ENCODE measurements at places on chromosomes 5 and 9.

GRCh38 chr9:77464661-77465060 is 183.5 kb downstream of the GNA14 start:
- DNase-seq, result no peak

GRCh38 chr9:133852431-133852830 is 114.3 kb upstream of the SARDH start:
- no peak for DNase-seq

GRCh38 chr9:126452106-126452505 is 125.5 kb downstream of the MVB12B start:
- DNase-seq, result no peak

DNA sequence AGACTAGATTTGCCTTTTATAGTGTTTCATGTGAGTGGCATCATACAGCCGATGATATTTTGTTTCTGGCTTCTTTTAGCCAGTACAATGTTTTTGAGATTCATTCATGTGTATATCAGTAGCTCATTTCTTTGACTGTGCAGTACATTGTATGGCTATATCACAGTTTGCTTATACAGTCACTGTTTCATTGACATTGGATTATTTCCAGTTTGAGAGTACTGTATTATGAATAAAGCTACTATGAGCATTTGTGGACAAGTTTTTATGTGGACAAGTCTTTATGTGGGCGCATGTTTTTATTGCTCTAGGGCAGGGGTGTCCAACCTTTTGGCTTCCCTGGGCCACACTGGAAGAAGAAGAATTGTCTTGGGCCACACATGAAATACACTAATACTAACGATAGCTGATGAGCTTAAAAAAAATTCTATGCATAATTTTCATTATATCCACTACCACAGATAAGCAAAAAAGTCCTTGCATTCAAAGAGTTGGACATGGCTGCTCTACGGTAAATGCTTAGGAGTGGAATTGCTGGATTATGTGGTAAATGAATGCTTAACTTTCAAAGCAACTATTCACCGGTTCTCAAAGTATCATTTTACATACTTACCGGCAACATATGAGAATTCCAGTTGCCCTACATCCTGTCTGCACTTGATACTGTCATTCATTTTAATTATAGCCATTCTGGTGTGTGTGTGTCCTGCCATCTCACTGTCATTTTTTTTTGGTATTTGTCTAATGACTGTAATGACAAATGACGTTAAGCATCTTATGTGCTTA is 177.8 kb downstream of the RGS3 start:
- no peak for DNase-seq

GRCh38 chr5:68251386-68251785 is 35.8 kb downstream of the PIK3R1 start:
- DNase-seq, result peak; percentile 65

GRCh38 chr5:114634967-114635901 is 273.4 kb downstream of the KCNN2 start:
- no peak for DNase-seq

DNA sequence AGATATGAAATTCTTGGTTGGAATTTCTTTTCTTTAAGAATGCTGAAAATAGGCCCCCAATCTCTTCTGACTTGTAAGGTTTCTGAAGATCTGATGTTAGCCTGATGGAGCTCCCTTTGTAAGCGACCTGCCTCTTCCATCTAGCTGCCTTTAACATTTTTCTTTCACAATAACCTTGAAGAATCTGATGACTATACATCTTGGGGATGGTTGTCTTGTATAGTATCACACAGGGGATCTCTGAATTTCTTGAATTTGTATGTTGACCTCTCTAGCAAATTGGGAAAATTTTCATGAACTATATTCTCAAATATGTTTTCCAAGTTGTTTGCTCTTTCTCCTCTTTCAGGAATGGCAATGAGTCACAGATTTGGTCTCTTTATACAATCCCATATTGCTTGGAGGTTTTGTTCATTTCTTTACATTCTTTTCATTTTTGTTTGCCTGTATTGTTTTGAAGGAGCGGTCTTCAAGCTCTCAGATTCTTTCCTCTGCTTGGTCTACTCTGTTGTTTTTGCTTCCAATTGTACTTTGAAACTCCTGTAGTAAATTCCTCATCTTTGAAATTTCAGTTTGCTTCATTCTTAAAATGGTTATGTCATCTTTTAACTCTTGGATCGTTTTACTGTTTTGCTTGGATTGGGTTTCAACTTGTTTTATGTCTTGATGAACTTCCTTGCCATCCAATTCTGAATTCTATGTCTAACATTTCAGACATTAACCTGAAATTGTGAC is 245.2 kb upstream of the TARS1 start:
- no peak for DNase-seq

DNA sequence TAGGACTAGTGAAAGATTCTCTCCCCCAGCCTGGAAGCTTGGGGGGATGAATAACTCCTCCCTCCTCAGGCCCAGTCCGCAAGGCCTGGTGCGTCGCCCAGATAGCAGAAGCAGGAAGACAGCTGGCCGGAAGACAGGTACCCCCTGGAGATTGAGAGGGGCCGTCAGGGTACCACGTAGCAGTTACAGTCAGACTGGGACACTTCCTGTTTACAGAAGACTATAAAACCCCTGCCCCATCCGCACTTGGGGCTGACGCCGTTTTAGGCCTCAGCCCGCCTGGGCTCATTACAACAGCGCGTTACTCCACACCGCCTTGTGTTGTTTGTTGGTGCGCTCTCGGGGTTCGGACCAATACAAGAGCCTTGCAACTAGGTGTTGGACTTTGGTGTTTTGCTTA is 15.4 kb downstream of the SEMA6A start:
- no peak for DNase-seq

- DNase-seq, result no peak
Observed at GRCh38 chr5:125595095-125595494, 828.1 kb upstream of the GRAMD2B start.

DNA sequence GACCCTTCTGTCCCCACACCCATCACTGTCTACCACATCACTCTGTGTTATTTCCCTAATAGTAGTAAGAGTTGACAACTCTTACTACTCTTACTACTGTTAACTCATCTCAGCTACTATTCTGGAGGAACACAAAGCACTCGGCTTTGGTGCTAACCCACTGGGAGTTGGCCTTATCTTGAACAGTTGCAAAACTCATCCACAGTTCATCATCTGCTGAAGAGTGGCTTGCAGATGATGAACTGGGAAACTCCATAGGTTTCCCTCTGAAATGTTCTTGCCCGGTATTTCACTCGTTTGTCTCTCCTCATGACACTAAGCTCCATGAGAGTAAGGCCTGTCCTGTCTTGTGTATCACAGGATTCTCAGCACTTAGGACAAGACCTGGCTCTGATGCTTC is 221.4 kb downstream of the NR3C1 start:
- DNase-seq, result no peak

All from activated naive CD4-positive, alpha-beta T cell treated with Interleukin-2 at 50 U/mL for 16 hours (primary cell).